ENCODE measurements at places on chromosomes 4 and X.

DNA sequence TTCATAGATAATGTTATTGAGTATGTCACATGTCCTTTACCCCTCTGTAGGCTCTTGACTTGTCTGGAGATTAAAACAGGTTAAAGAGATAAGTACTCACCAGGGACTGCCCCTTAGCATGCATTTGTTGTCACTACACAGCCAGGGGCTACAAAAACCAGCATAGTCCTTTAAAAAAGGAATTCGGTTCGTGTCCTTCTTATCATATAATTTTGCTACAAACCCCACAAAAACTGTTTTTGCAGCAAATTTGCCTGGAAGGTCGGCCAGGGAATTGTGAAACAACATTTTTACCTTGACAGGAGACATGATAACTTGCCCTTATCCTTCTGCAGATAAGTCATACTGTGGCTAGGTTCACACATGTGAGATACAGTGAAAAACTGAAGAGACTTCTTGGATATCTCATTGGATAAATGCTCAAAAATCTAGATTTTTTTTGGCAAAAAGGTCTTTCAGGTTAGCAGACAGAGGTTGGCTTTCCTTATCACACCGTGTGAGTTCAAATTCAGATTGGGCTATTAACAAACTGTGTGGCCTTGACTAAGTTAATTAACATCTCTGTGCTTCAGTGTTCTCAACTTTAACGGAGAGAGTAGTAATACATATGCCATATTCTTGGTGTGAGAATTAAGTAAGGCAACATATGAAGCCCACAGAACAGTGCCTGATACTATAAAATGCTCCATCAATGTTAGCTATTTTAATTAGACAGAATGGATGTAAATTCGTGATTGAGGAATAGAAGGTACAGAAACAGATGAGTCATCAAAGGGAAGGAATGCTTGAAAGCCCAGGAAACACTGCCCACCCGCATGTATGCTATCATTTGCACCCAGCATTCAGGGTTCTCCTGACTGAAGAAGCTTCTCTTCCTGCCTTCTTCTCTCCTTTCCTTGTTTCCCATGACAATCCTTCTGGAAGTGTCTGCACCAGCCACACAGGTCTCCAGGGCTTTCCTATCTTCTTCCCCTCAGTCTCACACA lies 30.0 kb downstream of the FAM9C start:
- no peak for DNase-seq

DNA sequence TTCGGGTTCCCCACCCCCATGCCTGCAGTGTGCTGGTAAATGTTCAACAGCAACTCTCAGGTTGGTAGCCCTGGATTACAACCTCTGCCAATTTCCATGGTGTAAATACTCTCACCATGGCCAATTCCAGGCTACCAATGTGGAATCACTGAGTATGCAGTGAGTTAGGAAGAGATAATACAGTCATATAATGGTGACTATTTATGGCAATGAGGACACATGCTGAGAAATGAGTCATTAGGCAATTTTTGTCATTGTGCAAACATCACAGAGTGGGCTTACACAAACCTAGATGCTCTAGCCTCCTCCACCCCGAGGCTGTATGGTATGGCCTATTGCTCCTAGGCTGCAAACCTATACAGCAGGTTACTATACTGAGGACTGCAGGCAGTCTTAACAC lies 4.6 kb upstream of the CLDN24 start:
- no peak for DNase-seq

DNA sequence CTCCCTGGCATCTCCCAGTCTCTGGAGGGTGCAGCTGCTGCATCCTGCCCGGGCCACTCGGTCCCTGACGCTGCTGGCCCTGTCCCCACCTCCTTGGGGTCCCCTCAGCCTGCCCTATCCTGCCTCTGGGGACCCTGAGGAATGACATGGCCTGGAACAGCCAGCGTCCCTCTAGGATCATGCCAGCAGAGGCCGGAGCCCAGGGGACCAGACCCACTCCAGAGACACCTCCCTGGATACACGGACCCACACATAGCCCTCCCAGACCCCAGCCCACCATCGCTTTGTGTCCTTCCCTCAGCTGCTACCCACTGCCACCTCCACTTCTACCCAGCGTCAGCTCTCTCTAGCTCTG lies 35.5 kb downstream of the CPLX1 start:
- no peak for DNase-seq

DNA sequence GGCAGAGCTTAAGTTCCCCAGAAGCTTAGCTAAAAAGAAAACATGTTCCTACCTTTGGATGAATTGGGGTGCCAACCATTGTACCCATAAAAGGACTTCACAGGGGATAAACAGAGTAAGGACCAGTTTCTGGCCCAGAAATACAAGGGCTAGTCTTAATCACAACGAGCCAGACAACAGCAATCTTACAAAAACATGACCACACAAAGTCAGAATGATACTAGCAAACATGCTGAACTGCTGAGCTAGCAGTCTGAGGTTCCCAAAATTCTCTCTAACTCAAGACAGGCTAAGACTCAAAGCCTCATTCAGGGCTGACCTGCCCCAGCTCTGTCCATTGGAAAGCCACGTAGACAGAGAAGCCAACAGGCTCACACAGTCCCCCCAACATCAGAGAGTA lies 40.3 kb downstream of the ATP11C start:
- DNase-seq, result no peak

GRCh38 chr4:149176039-149176438 lies 639.6 kb downstream of the IQCM start:
- no peak for DNase-seq

GRCh38 chrX:124665621-124666400 lies 319.4 kb downstream of the SH2D1A start:
- DNase-seq, result no peak

DNA sequence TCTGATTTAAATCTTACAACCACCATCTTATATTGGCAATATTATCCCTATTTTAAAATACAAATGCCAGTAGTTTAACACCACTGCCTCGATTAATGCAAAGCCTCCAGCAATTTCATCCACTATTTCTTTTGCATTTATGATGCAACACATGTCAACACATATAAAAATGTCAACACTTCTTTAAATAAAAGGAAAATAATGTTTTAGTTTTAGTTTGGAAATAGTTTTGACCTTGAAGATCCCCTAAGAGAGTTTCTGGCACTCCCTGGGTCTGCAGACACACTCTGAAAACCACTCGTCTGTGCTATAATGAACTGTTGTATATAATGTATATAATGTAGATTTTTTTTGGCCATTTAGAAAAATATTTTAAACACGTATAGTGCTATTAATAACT lies 99.0 kb downstream of the CAMK2D start:
- no peak for DNase-seq

GRCh38 chr4:80197601-80198440 lies 518 bp downstream of the PRDM8 start:
- DNase-seq, result no peak

- no peak for DNase-seq
Measured at GRCh38 chr4:164538097-164538496, 215.8 kb upstream of the SMIM31 start.
